MV-4-11 (cell line): ENCODE measurements at places on chromosomes 6 and 20.

DNA sequence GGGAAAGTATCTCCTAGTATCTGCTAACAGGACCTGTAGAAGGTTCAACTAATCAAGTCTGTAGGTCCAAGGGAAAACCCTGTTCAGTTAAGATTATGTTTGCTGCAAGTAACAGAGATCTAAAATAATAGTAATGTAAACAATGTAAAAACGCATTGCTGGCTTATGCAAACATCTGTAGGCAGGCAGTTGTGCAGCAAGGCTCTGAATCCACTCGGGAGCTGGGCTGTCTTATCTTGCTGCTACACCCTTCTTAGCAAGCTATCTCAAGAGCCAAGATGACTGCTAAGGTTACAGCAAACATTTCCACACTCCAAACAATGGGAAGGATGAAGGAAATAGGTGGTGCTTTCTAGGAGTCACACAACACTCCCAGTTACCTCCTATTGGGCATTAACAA is 397.3 kb upstream of the NRSN1 start:
- no peak for DNase-seq

GRCh38 chr20:25495189-25495824 is 87.8 kb downstream of the GINS1 start:
- DNase-seq, result no peak

DNA sequence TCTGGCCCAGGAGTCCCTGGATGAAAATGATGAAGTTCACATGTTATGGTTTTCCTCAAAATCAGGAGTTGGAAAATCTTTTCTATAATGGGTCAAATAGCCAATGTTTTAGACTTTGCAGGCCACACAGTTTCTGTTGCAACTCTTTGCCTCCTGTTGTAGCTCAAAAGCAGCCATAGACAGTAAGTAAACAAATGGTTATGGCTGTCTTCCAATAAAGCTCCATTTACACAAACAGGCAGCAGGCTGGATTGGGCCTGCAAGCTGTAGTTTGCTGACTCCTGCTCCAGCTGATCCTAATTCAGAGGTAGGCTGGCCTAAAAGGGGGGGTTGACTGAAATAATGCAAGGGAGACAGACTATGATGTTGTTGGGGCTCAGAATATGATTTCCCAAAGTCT is 33.0 kb downstream of the METTL24 start:
- no peak for DNase-seq

DNA sequence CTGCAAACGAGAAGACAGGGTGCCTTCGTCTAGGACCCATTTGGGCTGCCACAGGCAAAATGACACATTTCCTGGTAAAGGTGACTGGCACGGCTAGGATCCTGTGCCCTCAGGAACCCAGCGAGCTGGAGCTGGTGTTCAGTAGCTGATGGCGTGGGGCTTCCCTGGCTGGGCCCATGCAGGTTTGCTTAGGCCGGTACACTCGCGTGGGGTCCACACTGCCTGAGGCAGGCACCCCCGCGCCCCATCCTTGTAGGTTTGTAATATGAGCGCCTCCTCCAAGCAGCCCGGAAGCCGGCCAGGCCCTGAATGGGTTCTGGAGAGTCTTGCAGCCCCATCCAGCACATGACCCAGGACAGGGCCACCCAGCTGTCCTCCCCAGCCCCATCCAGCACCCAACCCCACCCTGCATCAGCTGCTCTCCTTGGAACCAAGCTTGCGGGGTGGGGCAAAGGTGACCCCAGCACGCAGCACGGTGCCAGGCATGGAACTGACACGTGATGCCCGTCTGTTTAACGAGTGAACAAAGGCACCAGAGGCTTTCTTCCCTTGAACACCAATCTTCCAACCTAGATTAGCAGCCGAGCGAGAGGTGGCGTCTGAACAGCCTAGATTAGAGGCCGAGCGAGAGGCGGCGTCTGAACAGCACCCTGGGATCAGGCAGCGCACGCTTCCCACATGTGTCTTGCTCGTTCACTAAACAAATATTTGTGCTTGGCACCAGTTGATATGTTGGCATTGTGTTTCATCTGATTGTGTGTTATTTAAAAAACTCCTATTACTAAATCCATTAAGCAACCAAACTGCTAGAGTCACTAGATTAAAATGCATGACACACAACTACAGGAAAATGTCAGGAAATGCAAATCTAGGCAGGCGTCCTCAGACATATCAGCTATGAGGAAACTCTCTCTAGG is 112.1 kb downstream of the DLL1 start:
- no peak for DNase-seq

DNA sequence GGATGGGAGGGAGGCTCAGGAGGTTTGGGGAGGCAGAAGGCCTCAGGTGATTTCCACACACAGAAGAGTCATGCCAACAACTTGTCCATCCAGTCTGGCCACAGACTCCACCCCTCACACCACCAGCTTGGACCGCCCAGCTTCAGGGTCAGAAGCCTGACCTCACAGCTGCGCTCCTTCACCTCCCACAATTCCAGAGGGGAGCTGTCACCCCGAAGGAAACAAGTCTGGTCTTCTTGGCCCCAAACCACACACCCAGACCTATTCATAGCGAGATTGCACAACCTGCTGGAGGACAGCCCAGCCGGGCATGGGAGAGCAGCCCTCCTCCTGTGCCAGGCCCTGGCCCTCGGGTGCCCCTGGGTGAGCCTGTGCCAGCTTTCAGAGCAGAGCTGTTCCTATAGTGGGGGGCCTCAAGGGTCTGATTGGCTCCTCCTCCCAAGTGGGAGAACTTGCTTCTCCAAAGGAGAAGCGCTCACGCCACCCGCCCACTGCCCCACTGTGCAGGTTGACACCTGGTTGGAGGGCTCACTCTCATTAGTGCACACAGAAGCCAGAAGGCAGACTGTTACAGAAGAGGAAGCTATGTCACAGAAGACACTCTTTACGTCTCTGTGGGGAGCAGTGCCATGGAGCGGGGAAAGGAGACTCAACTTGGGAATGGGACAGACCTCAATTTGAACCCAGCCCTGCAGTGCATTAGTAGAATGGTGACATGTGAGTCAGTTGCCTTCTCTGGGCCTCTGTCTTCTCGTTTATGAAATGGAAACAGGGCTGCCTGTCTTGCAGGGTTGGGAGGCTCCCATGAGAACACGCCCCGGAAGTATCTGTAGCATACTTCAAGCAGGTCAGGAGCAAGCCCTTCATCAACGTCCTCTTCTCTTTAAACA is 128.8 kb downstream of the FOXO3 start:
- peak; percentile 93 for DNase-seq

DNA sequence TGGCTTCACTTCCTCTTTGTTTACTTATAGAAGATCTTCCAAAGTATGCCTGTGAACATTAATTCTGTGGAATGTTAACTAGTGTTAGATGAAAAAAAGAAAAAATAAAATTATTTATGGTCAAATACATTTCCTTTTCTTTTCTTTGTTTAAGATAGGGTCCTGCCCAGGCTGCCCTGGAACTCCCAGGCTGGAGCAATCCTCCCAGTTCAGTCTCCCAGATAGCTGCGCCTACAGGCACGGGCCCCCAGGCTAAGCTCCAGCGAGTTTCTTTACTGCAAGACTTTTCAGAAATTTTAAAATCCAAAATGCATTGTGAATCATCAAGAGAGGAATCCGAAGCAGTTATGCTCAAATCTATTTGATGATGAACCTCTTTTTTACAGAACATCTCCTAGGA is 39.3 kb upstream of the IL20RA start:
- DNase-seq, result no peak

GRCh38 chr6:70651326-70651905 is 16.3 kb upstream of the SMAP1 start:
- DNase-seq, result no peak

DNA sequence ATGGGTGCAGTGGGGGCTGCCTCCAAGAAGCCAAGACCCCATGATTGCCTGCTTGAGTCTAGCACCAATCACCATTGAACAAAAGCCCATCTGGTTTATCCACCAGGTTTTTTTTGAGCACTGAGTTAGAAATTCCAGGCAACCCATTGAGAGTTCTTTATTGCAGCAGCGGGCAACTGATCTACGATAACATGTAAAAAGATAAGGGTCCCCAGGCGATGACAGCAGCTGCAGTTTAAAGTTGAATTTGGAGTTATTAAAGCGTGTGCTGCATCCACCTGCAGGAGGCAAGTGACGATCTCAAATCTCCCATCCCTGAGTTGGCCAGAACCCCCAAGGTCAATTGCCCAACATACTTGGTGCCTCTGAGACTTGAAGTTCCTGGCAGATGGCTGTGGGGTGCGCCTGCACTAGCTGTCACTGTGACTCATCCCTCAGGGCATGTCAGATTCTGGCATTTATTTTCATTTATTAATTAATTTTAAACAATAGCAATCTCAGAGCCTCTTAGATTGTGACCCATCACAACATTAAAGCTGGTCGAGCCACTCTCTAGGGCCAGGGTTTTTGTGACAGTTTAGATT is 290.4 kb upstream of the SULF2 start:
- DNase-seq, result peak; percentile 6

DNA sequence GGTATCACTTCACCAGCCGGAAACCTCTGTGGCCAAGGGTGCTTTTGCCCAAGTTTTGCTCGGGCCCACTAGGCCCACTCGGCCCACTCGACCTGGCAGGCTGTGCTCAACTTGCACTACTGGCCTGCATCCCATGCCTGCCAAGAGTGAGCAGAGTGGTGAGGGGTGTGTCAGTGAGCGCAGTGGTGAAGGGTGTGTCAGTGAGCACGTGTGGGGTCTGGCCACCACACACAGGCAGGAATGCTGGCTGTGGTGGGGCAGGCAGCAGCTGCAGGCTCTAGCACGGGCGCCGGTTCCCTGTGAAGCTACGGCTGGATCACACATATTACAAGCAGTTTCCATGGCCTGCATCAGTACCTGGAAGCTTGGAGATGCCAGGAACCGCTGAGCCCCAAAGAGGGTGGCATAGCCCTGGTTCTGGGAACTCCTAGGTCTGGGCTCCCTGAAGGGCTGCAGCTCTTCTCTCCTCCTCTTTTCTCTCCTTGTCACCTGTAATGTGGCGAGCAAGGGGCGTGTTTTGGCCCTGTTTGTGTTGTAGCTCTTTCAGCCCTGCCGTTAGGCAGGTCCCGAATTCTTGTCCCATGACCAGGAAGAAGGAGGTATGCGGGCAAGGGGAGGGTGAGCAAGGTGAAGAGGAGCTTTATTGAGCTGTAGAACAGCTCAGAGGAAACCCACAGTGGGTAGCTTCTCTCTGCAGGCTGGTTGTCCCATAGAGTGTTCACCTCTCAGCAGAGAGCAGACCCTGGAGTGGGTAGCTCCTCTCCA is 51.0 kb upstream of the CLDN20 start:
- no peak for DNase-seq

GRCh38 chr6:15417811-15418210 is 171.9 kb downstream of the JARID2 start:
- peak; percentile 33 for DNase-seq

DNA sequence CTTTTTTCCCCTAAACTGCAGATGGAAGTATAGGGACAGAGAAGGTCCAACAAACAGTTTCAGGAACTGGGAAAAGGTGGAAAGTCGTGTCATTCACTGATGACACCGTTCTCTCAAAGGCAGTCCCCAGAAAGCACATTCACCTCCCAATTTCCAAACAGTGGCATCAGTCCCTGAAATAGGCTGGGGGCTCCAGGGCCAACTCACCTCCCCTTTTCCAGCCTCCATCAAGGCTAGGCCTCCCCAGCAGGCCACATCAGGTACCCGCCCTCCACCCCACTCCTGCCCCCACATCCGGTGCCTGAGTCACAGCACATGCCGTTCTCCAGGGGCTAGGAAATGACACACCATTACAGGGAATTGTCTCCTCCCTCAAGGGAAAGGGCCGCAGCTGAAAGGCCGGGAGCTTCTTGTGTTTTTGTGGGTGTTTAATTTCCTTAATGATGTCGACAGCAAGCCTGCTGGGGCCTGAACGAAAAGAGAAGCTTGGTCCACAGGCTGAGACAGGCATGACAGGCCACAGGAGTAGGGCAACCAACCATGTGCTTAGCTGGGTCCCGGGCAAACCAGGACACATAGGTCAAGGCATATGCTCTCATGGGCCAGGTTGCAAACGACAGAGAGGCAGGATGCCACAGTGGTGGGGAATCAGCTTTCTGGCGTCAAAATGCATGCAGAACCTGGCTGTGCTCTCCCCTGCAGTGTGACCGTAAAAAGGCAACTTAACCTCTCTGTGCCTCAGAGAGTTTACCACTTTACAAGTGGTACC is 39.2 kb downstream of the ZMYND8 start:
- DNase-seq, result peak; percentile 85

DNA sequence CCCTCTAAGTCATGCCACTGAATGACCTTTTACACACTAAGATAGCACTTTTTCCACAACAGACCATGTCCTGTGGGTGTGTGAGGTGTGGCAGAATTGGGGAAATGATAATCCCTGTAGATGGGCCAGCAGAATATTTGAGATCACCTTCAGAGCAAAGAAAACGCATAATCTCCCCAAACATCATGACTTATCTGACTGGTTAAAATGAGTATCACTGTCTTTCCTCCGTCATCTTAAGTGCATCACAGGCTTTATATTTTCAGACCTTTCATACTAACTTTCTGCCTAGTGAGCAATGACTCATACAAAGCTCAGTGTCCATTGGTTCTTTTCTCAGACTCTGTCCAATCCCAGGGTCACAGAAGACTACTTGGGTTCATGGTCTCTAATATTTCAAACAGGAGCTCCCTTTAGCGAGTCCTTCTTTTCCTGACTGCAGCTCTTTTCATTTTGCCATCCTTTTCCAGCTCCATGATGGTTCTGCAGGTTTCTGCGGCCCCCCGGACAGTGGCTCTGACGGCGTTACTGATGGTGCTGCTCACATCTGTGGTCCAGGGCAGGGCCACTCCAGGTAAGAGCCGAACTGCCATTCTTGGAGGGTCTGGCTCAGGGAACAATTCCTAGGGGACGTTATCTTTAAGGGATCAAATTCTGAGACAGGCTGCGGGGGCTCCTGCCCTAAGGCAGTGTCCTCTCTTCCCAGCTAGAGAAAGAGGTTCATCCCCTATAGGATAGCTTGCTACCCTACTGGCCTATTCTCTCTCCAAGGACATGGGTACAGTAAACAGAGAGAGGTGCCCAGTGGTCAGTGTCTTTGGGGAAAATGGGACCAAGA is at the start of gene HLA-DPB1:
Gene HLA-DPB1, plus strand, starts transcription at position 423 of the 838 bp plus-strand sequence. Its CDS starts 52 bp downstream, at position 475.
- DNase-seq, result peak; percentile 30

DNA sequence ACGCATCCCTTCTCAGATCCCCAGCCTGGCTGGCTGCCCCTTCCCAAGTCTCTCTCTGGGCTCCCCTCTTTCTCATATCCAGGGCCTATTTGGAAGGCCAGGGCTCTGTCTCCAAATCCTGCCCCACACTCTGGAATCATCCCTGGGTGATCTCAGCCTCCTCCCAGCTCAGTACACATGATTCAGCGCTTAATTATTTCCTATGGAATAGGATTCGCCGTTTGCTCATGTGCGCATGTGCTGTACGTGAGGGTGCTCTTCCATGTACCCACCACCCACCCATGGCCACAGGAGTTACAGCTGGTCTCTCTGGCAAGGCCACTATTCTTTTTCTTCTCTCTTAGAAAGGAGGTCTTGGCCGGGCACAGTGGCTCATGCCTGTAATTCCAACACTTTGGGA is 81.7 kb upstream of the FOXP4 start:
- DNase-seq, result no peak

GRCh38 chr6:24632573-24632972 is 13.4 kb downstream of the KIAA0319 start:
- no peak for DNase-seq

DNA sequence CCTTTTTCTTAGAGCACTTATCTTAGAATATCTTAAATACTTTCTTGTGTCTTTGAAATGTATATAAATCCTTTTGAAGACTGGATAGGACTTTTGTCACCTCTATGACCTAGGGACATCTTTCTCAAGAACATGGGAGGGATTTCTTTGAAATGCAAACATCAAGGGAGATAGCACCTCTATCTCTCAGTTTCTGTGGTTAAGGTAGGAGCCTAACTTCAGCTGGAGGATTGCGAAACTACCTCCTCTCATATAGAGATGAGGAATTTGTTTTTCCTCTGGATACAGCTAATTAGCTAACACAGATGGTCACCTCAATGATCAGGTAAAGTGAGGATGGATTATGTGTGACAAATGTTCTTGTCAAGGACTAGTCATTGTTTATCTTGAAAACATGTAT is 631.3 kb upstream of the IMPG1 start:
- DNase-seq, result no peak
